ENCODE measurements at places on chromosomes 13 and 19. TPM values are rescaled to one million over a fixed set of nuclear protein-coding genes. Genes with fewer than 3 reads are reported as not detected.

ZNF726 gene
- polyA plus RNA-seq: 1.1 TPM

CBLC gene
- 0.08 TPM for polyA plus RNA-seq

B3GNT8 gene
- 1.1 TPM for polyA plus RNA-seq

ZBTB32 gene
- polyA plus RNA-seq: not detected

CALR3 gene
- polyA plus RNA-seq: not detected

CDX2 gene
- 0.02 TPM for polyA plus RNA-seq

KIR2DL4 gene
- polyA plus RNA-seq: 0.23 TPM

DCT gene
- 0.27 TPM for polyA plus RNA-seq

GGN gene
- polyA plus RNA-seq: 0.28 TPM

KLK11 gene
- polyA plus RNA-seq: 1.4 TPM

EHD2 gene
- polyA plus RNA-seq: 62.4 TPM

EBI3 gene
- polyA plus RNA-seq: 1.1 TPM

TPTE2 gene
- not detected for polyA plus RNA-seq

PTPRH gene
- 0.45 TPM for polyA plus RNA-seq

ZNF433 gene
- polyA plus RNA-seq: 4.6 TPM

LILRA1 gene
- 0.15 TPM for polyA plus RNA-seq

RABAC1 gene
- 21.2 TPM for polyA plus RNA-seq

C19orf85 gene
- polyA plus RNA-seq: not detected

ATP4B gene
- polyA plus RNA-seq: not detected

CLDND2 gene
- 0.59 TPM for polyA plus RNA-seq

MED29 gene
- 43.5 TPM for polyA plus RNA-seq

RDH13 gene
- polyA plus RNA-seq: 10.1 TPM

ZNF222 gene
- 4.8 TPM for polyA plus RNA-seq

KLK12 gene
- not detected for polyA plus RNA-seq
